ENCODE measurements at places on chromosomes 4 and X. TPM values are rescaled to one million over a fixed set of nuclear protein-coding genes. Genes with fewer than 3 reads are reported as not detected.

The BST1 gene
- total RNA-seq, result 1.1 TPM

The FRAS1 gene
- total RNA-seq, result 11.0 TPM

DNA sequence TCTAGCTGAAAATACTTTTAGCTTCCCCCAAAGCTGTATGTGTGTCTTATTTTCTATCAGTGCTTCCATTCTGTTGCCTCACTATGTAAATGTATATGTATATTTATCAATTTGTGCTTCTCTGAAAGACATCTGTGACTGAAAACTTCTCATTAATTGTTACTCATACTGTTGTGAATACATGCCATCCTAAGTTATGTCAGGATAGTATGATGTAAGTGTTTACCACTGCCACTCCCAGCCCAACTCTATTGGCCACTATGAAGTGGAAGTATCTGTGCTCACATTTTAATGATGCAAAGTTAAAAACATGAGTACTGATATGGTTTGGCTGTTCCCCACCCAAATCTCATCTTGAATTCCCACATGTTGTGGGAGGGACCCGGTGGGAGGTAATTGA, 24.4 kb downstream of the GATB start:
- H3K36me3 ChIP-seq, result no peaks in the 10 kb centered on the region
- H3K4me3 ChIP-seq, result no peak overlapping the region
- no peaks in the 10 kb centered on the region for H3K27me3 ChIP-seq
- H3K27ac ChIP-seq, result no peak overlapping the region
- DNase-seq, result no peak
- no peaks in the 10 kb centered on the region for H3K4me1 ChIP-seq

GRCh38 chrX:128676651-128677050, 624.4 kb upstream of the ACTRT1 start:
- no peaks in the 10 kb centered on the region for H3K27me3 ChIP-seq
- H3K27ac ChIP-seq, result no peak overlapping the region
- H3K36me3 ChIP-seq, result no peaks in the 10 kb centered on the region
- H3K4me1 ChIP-seq, result no peaks in the 10 kb centered on the region
- no peak for DNase-seq

GRCh38 chr4:155566354-155566753, 100.3 kb upstream of the GUCY1A1 start:
- no peak for DNase-seq
- H3K4me3 ChIP-seq, result no peak overlapping the region
- no peaks in the 10 kb centered on the region for H3K36me3 ChIP-seq
- no peak overlapping the region for H3K27ac ChIP-seq
- H3K4me1 ChIP-seq, result no peaks in the 10 kb centered on the region

- H3K27ac ChIP-seq, result no peak overlapping the region
- DNase-seq, result no peak
- no peak overlapping the region for H3K4me3 ChIP-seq
- no peaks in the 10 kb centered on the region for H3K4me1 ChIP-seq
Observed at GRCh38 chr4:34492414-34492813, 1751.9 kb downstream of the ARAP2 start.

DNA sequence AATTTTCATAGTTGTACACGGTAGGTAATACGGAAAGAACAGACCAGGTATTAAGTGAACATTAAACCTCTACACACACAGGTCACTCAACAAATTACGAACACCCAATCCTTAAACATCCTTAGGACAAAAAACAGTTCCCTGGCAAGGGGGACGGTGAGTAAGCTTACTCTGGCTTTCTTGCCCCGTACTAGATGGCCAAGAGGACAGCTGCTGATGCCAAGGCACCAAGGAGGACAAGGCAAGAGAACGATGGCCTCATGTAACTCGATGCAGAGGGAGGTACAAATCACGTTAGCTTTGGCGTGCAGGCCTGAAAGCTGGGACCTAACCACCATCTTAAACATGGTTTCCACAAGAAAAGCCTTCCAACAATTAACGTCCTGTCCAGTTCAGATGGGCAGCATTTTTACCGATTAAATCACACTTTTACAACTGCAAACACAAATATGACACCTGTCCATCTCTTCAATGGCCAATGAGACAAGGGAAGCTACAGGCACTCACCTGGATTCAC, 23.7 kb downstream of the FAT1 start:
- no peaks in the 10 kb centered on the region for H3K27me3 ChIP-seq
- no peak for DNase-seq
- no peaks in the 10 kb centered on the region for H3K36me3 ChIP-seq
- H3K4me1 ChIP-seq, result peaks cover 15% of the 10 kb centered on the region

GRCh38 chr4:140690093-140690492, 66.1 kb downstream of the TBC1D9 start:
- H3K4me1 ChIP-seq, result peaks cover 2% of the 10 kb centered on the region
- no peak overlapping the region for H3K4me3 ChIP-seq
- DNase-seq, result no peak
- no peaks in the 10 kb centered on the region for H3K27me3 ChIP-seq
- peak overlapping the region; percentile 67 for H3K27ac ChIP-seq
- no peaks in the 10 kb centered on the region for H3K36me3 ChIP-seq

Measured in prostate gland (tissue), 2 donors.